Left hindlimb (tissue), 1 donor: ENCODE measurements at places on chromosomes 3 and 15.

DNA sequence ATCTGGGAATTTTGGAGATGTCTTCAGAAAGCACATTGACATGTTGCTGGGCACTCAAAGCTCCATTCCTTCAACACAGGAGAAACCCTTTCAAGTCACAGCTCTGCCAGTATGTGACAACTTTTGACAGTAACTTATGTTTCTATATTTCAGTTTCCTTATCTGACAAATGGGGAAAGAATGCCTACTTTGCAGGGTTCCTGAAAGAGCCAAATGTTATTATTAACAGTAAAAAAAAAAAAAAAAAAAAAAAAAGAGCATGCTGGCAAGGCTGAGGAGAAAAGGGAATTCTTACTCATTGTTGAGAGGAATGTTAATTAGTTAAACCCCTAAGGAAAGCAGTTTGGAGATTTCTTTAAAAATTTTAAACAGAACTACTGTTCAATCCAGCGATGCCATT, 272.5 kb upstream of the TGFBR2 start:
- DNase-seq: no peak

GRCh38 chr3:44136421-44136820, 105.3 kb upstream of the TOPAZ1 start:
- DNase-seq: no peak

GRCh38 chr15:67720556-67721175, 104.6 kb upstream of the SKOR1 start:
- DNase-seq: no peak

DNA sequence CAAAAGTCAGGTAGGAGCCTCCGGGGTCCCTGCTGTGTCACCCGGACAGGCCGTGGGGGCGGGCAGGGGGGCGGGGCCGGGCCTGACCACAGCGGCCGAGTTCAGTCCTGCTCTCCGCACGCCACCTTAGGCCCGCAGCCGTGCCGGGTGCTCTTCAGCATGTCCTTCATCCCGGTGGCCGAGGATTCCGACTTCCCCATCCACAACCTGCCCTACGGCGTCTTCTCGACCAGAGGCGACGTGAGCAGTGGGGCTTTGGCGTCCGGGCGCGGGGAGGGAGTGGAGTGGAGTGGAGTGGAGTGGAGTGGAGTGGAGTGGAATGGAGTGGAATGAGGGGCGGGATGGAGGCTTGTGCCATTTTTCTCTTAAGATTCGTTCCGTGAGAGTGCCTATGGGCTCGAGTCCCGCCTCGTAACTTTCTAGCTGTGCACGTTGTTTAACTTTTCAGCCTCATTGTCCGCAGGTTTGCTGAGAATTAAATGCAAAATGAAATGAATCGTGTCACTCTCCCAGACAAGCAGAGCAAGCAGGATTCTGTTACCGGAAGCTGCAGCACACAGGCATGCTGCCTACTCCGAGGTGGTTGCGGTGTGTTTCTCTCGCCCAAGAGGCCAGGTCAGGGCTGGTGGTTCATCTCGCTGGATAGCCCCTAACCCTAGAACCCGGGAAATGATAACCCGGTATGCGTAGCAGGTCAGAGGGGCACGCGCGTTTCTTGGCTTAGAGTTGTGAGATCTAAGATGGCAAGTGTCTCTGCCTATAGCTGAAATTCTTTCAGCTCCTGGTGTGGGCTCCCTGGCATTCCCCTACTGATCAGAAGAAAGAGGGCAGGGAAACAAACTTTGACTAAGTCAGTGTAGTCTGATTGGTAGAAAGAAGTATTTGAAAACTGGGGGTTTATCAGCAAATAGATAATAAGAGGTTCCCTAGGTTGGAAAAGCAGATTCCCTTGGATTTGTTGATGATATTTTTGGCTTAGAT, at the start of gene FAH:
TSS of gene FAH (plus strand) at position 104 of the 981 bp plus-strand sequence. CDS start at position 160, 56 bp downstream.
- DNase-seq: no peak

DNA sequence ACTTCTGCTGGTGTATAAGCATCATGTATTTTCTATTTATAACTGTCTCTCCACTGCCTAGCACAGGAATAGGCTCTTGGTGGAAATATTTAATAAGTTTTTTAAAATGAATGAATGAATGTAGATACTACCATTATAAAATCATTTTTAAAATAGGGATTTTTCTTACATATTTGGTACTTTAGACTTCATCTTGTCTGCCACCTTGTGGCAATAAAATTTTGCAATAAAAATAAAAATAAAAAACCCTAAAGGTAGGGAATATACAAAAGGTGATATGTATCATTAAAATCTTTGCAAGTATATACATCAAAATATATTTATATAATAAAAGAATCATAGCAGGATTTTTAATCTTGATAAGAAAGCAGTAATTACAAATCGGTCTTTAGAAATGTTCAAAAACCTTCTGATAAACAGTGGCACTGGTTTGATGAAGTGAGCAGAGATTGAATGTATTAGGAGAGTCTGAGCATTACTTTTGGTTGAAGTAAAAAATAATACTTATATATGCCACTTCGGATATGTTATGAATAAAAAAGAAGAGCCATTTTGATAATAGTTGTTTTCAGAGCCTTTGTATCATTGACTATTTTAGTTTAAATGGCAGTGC, 95.2 kb downstream of the SPATA16 start:
- DNase-seq: no peak

GRCh38 chr3:151410891-151411559, 26.5 kb upstream of the P2RY12 start:
- DNase-seq: no peak

- DNase-seq: no peak
These were observed 678.4 kb downstream of the ROBO2 start for GRCh38 chr3:77718311-77718710.

DNA sequence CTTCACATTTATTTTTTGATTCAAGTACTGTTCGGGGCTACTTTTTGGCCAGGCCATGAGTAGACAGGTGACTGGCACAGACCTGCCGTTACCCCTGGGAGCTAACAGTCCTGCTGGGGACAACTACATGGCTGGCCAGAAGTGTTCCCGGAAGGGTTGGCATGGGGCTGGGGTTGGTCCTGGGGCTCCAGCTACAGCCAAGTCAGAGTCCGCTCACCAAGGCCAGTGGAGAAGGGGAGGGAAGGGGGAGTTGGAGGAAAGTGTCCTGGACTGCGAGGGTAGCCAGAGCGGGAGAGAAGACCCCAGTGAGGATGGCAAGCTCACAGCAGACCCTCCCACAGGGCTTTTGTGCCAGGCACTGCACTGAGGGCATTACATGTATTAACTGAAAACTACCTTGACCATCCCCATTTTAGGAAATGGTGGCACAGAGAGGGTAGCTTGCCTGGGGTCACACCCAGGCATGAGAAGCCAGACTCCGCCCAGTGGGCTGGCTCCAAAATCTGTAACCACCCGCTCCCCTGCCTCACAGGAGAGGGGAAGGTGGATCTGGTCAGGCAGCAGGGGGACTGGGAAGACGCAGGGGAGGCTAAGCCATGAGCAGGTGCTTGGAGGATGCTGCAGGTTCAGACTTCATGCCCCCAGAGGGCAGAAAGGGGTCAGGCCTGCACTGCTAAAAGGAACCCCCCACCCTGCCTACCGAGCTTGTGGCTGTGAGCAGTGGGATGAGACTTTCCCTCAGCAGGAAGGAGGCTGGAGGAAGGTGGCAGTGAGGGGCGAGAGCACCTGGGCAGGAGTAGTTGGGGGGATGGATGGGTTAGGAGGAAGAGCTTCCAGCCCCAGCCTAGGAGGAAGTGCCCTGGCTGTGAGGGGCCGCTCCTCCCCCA, 38.3 kb upstream of the ESYT3 start:
- no peak for DNase-seq

GRCh38 chr3:86923071-86923491, 67.9 kb downstream of the VGLL3 start:
- peak; percentile 50 for DNase-seq

GRCh38 chr3:28317438-28318022, 31.0 kb upstream of the ZCWPW2 start:
- DNase-seq: no peak

GRCh38 chr3:17850448-17850847, 108.0 kb upstream of the TBC1D5 start:
- DNase-seq: no peak

DNA sequence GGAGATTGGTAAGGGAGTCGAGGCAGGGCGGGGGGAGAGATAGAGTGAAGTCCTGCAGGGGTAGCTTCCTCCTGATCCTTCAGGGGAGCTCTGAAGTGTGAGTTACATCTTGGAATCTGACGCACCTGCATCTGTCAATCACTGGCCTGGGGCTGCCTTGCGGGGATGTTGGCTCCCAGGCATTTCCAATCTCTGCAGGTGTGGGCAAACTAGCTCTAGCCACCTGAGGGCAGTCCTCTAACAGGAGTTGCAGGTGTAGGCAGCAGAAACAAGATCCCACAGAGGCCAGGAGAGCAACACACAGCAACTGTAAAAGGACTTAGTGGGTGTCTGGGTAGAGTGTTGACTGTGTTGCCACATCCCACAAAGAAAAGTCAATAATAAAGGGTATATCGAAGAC, 63.6 kb downstream of the ZNF621 start:
- no peak for DNase-seq

GRCh38 chr3:114565216-114565615, 271.4 kb downstream of the TIGIT start:
- no peak for DNase-seq

DNA sequence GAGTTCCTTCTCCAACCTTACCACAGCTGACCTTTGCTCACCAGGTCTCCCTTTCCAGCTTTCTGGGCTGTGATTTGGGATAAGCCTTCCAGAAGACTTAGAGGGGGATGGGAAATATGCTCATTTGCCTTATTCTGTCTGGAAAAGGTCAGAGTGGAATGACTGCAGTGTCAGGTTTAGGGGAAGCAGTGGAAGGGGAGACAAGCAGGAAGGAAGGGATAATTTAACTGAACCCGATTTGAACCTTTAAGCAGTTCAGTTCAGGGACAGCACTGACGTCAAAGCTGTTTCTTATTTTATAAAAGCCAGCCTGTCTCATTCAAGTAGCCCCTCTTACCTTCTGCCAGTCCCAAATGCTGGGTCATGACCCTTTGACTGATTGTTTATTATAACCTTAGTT, 418.4 kb upstream of the RARB start:
- DNase-seq: no peak

GRCh38 chr3:196159952-196160804, 51.0 kb downstream of the ZDHHC19 start:
- DNase-seq: no peak

DNA sequence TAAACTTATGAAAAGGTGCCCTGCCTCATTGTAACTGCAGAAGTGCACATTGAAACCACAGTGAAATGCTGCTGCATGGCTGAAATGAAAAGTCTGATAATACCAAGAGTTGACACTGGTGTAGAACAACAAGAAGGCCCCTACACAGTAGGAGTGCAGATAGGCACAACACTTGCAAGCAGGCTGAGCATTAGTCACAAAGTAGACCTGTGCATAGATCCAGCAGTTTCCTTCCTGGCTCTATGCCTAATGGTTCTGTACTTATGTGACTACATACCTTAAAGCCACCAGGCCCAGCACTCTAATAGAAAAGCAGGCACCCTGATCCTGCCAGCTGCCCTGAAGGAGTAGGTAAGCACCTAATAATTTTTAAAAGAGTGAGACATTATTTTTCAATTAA, 41.8 kb downstream of the PRR23E start:
- no peak for DNase-seq

GRCh38 chr3:42844412-42844713, 31.3 kb downstream of the CYP8B1 start:
- DNase-seq: no peak

- DNase-seq: no peak
These were observed 102.9 kb downstream of the SEMA6D start for GRCh38 chr15:47820057-47820746.

DNA sequence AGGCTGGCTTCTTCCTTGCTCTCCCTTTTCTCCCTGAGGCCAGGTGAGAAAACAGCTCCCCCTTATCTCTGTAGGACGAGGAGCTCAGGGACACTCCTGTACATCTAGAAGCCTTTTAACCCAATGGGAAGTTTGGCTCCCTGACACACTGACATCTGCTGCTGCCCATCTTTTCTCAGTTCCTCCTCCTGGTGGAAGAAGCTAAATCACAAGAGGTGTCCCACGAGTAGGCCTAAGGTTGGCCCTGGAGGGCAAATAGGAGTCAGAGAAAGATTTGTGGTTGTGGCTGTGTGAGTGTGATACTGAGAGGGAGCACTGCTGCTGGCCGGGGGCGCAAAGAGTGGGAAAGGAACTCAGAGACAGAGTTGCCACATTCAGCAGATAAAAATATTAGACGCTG, 49.5 kb downstream of the ARHGAP31 start:
- no peak for DNase-seq

GRCh38 chr3:38043486-38043885, 4.5 kb downstream of the DLEC1 start:
- DNase-seq: no peak

DNA sequence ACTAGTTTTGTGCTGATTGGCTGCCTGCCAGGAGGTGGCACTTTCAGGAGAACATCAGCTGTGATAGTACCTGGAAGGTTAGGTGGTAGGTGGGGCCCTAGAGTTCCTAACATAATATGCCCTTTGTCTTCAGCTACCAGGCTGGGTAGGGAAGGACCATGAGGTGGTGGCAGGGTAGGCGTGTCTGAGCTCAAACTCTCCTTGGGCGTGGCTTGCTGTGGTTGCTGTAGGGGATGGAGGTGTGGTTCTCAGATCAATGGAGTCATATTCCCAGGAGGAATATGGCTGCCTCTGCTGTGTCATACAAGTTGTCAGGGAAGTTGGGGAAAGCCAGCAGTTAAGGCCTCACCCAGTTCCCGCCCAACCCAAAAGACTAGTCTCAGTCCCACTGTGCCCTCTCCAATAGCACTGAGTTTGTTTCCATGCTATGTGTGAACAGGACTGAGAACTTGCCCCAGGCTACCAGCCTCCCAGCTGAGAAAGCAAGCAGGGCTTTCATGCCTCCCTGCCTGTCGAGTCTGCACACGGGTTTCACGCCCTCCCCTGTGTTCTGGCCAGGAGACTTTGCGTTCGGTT, 107.7 kb downstream of the CHCHD4 start:
- no peak for DNase-seq

DNA sequence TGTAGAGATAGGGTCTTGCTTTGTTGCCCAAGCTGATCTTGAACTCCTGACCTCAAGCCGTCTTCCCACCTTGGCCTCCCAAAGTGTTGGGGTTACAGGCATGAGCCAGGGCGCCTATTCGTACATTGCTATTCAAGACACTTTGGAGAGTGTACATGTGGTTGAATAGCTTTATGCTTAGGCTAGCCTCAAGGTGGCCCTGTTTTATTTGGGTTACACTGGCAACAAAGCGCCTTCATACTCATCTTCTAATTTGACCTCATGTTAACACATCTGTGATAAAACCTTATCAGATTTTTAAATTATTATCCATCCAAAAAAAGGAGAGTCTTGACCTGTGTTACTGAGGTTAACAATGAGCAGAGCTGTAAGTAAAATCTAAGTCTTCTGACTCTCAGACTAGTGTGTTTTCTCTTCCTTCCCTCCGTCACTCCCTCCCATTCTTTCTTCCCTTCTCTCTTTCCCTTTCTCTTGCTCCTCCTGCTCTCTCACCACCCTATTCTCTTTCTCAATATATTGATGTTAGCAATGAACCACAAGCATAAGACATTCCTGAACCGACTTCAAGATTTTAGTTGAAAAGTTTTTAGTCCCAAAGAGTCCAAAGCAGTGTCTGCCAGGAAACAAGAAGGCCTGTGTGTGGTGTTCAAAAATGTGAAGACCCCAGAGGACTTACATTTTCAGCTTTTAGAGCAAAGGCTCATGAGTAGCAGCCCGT, 603.7 kb upstream of the CFAP20DC start:
- no peak for DNase-seq
